Glomerular endothelial cell (primary cell): ENCODE measurements at places on chromosomes 5 and 9. TPM values are rescaled to one million over a fixed set of nuclear protein-coding genes. Genes with fewer than 3 reads are reported as not detected.

Gene GMCL2
- total RNA-seq = not detected in 2 replicates

Gene SLC34A1
- total RNA-seq = not detected in 2 replicates

Gene TPPP
- 0.19 and 0.58 TPM in 2 replicates for total RNA-seq

Gene GABBR2
- total RNA-seq = 1.0 and 3.3 TPM in 2 replicates

Gene SPINK6
- not detected in 2 replicates for total RNA-seq

Gene CAVIN4
- total RNA-seq = 3.3 and 4.1 TPM in 2 replicates

Gene SPINK7
- not detected in 2 replicates for total RNA-seq

Gene CDH10
- total RNA-seq = 1.1 and 2.6 TPM in 2 replicates

Gene OR13C9
- total RNA-seq = not detected in 2 replicates

Gene NSG2
- total RNA-seq = not detected in 2 replicates

Gene STKLD1
- total RNA-seq = 0.06 and 0.34 TPM in 2 replicates

Gene SCGB3A2
- not detected in 2 replicates for total RNA-seq

Gene PCAT7
- not detected in 2 replicates for total RNA-seq

Gene ADAM19
- 68.7 and 161 TPM in 2 replicates for total RNA-seq

Gene ALDH1B1
- total RNA-seq = 28.9 and 51.0 TPM in 2 replicates

Gene TGFBI
- total RNA-seq = 110 and 125 TPM in 2 replicates

Gene RAD17
- 13.5 and 15.6 TPM in 2 replicates for total RNA-seq

Gene SMIM33
- total RNA-seq = not detected in 2 replicates
